RKO (cell line): ENCODE measurements at places on chromosomes 13 and 19.

GRCh38 chr19:19155495-19156219, 14.4 kb downstream of the MEF2B start:
- no peak for DNase-seq

DNA sequence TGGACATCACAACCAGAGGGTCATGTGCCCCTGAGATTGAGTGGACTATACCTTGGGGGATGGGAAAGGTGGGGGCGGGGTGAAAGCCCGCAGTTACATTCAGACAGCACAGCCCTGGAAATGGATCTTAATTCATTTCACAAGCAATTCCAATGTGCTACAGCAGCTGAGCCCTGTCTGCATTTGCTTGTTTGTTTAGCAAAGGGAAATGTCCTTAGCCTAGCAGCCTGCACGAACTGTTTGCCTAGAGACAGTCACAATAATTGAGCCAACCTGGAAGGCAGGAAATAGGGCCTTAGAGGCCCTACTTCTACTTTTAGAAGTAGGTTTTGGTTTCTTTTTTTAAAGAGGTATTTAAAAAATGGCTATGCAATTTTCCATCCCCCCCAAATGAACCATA, 177.3 kb upstream of the KL start:
- no peak for DNase-seq

- DNase-seq: no peak
Measured at GRCh38 chr13:23828866-23829265, 60.3 kb downstream of the MIPEP start.

DNA sequence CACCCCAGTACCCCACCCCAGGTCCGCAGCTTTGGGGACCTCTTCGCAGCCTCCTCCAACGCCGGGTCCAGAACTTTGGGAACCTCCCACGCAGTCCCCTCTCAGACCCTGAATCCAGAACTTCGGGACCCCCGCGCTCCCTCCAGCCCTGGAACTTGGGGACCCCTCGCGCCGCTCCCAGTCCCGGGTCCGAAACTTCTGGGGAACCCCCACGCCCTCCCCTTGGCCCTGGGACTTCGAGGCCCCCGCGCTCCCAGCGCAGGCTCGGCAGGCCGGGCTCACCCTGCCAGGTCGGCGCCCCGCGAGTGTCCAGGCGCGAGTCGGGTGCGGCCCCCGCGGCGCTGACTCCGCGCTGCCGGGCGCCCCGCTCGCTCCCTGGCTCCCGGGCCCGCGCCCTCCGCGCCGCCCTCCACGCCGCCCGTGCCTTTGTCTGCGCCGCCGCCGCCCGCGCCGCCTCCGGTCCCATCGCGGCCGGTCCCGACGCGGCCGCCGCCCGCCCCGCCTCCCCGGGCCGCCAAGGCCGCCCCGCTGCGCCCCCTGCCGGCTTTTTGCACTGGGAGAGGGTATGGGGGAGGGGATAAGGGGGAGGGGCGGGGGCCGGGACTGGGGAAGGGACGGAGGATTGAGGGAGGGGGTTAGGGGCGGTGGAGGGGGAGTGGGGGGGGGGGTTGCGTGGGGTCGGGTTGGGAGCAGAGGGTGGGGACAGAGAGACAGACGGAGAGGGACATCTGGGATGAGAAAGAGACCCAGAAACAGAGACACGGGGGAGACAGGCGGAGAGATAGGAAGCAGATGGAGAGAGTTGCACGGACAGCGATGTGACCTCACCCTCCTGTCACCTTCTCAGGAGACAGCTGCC, at the start of gene HOMER3:
Gene HOMER3, minus strand, starts transcription at position 449 of the 859 bp plus-strand sequence. CDS start 2,235 bp downstream, outside the sequence.
- peak; percentile 63 for DNase-seq

DNA sequence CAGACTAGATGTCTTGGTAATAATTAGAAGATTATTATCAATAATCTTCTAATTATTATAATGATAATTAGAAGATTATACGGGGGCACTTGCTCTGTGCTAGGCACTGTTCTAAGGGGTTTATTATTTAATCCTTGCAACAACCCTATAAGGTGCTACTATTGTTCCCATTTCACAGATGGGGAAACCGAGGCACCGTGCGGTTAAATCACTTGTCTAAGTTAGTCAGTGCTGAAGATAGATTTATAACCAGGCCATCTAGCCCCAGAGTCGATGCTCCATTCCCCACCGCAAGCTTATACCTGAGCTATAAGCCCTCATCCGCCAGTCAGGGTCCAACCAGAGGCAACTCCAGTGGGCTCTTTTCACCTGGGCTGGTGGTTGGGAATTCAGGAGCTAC, 2.0 kb upstream of the ACP7 start:
- no peak for DNase-seq

GRCh38 chr13:93420887-93421286, 194.3 kb downstream of the GPC6 start:
- no peak for DNase-seq

DNA sequence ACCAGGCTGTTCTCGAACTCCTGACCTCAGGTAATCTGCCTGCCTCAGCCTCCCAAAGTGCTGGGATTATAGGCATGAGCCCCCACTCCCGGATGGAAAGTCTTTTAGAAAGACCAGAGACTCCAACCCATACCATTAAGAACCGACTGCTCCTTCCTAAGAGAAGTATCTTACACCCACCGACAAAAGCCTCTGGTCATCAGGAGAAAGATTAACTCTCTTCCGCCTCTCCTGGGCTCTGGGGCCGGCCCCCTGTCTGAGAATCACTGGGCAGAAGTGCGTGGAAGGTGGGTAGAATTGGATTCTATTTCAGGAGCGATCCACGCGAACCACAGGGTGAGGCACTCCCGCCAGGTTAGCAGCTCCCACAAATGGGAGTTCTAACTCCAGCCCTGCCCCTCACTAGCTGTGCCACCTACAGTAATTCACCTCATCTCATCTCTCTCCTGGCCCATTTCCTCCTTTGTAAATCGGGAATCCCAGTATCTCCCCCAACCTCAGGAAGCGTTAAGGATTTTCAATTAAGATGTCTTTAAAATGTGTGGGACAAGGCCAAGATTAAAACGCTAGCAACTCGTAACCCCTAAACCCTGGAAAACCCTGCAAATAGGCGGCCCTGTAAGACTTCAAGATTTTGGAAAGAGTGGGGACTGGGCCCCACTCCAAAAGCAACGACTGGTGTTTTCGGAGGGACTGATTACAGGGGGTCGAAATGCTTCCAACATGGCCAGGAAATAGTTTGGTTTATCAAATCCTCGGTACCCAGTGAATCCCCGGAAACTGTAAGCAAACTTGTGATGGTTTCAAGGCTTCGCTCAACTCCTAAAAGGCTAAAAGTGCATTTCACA, 1.3 kb downstream of the HNRNPL start:
- no peak for DNase-seq

DNA sequence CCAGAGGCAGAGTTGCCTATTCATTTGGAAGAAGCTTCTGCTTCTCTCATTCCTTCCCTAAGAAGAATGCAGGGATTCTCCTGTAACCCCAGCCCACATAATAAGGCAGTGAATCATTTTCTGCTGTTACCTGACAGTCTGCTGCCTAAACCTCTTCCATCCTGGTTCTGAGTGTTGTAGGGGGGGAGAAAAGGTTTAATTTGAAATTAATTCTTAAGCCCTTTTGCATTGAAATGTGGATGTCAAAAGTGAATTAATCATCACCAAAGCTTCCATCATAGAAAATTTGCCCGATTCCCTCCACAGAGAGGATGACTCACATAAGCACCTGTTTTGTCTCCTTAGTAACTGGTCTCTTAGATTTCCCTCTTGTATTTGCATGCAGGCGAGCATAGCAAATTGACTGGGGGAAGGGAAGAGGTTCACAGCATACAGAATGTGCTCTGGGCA, 146.7 kb upstream of the FNDC3A start:
- peak; percentile 56 for DNase-seq

- no peak for DNase-seq
Measured at GRCh38 chr13:77465603-77466195, 69.8 kb upstream of the SCEL start.

- DNase-seq: peak; percentile 91
Measured at GRCh38 chr19:28705008-28705407, 507.9 kb downstream of the UQCRFS1 start.

GRCh38 chr19:3867971-3868769, 668 bp downstream of the ZFR2 start:
- DNase-seq: no peak

DNA sequence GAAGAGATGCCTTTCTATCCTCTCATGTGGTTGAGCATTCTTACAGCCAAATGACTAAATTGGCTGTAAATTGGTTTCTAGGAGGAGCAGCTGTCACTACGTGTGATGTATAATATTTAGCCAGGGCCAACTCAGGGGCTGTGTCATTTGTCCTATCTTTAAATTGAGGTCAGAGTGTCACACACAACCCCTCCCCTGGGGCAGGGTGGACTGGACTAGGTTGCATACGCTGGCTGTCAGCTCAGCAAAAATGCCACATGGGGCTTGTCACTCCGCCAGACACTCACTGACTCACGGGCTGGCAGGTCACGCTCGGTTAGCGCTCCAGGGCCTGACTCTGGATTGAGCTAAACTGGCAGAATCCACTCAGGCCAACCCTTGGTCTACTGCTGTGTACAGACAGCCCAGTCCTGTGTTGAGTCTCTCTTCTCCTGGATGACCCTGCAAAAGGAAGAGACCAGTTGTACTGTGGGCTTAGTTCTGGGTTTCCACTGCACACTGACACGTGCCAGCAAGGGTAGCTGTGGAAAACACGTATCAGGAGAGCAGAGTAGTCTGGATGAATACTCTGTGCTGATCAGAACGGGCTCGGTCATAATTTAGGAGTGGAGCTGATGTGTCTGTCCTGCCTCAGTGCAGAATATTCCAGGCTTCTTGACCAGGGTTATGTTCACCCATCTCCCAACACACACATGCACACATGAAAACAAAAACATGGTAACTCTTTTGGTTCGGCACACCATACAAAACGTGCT, 29.1 kb downstream of the SHISA2 start:
- DNase-seq: peak; percentile 22

GRCh38 chr19:1027650-1028061, 1.2 kb downstream of the CNN2 start:
- no peak for DNase-seq

GRCh38 chr19:48683349-48683748, 10.5 kb upstream of the NTN5 start:
- no peak for DNase-seq

GRCh38 chr19:10971107-10971726, 10.4 kb downstream of the SMARCA4 start:
- no peak for DNase-seq

- DNase-seq: no peak
Measured at GRCh38 chr13:70391678-70392077, 283.4 kb upstream of the KLHL1 start.

DNA sequence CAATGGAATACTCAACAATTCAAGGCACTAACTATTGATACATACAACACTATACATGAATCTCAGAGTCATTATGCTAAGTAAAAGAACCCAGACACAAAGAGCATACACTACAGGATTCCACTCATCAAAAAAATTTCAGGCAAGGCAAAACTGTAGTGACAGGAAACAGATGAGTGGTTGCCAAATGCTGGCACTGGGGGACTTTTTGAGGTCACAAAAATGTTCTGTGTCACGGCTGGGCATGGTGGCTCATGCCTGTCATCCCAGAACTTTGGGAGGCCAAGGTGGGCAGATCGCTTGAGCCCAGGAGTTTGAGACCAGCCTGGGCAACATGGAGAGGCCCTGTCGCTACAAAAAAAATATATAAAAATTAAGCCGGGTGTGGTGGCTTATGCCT, 129.4 kb downstream of the KL start:
- DNase-seq: no peak

DNA sequence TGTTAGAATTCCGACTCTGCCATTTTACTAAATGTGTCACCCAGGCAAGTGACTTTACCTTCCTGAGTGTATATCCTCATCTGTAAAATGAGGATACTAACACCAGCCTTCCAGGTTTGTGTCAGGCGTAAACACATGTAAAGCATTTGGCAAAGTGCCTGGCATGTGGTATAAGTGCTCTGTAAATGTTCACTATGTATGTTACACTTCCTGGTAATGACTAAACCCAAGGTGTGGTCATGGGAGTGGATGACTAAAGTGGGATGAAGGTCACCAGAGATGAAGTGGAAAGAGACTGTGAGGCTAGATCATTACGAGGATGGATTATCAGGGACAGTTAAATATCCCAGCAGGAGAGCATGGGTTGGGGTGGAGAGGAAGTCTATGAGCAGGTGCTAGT, 25.6 kb downstream of the DEDD2 start:
- peak; percentile 73 for DNase-seq

- no peak for DNase-seq
Measured at GRCh38 chr13:80038371-80038770, 302.6 kb downstream of the SPRY2 start.

DNA sequence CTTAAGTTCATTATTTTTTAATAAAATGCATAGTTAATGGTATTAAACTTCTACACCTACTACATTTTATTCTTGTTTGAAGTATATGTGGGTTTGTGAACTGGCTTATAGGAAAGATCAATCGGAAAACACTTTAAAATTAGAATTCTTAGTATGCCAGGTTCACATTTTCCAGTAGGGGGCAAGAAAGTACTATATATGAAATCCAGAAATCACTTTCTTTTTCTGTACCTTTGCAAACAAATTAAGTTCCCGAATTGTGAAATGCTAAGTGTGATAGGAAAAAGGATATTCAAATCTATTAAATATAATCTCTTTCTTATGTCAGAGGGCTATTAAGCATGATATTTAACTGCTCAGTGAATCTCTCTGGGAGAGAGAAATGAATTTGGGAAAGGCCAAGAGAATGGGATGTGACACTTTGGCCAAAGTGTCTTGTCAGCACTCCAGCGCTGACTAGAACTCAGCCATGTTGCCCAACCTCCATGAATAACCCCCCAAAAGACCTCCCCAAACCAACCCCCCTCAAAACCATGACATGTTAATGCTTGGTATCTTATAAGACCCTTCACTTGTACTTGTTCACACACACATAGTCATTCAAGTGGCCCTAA, 122.6 kb upstream of the SLC10A2 start:
- peak; percentile 45 for DNase-seq

- peak; percentile 41 for DNase-seq
Measured at GRCh38 chr19:37867831-37868230, 38.6 kb downstream of the WDR87 start.

DNA sequence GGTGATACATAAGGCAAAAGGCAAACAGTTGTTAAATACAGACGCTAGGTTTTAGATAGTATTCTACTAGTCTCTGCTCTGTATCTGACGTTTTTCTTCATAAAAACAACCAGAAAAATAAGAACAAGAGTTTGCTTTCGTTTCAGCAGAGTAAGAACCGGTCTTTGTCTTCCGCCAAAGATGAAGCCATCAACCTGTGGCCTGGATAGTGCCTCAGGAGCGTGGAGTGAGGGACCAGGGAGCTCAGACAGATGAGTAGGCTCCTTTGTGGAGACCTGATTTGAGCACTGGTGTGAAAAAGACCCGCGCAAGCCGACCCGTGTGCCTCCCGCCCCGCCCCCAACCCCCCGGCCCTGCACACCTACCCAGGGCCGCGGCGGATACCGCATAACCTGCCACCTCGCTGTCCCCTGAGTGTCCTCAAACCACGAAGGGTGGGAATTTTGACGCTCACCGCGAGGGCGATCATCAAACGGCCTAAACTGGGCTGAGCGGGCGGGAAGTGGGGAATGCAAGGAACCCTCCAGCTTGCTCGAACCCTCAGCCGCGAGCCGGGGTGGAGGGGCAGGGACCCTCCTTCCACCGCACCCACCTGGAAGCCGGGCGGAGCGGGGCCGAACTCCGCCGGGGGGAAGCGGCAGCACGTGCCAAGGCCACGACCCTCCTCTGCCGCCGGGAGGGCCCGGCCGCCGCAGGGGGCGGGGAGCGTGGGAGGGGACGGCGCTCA, 866 bp upstream of the LMO7 start:
- no peak for DNase-seq

- peak; percentile 84 for DNase-seq
Measured at GRCh38 chr13:73938372-73939070, 195.7 kb downstream of the KLF12 start.

- DNase-seq: no peak
Measured at GRCh38 chr13:52711286-52711685, 28.3 kb downstream of the CNMD start.

- no peak for DNase-seq
Measured at GRCh38 chr19:6002591-6002990, 24.7 kb upstream of the RANBP3 start.
